Central memory CD4-positive, alpha-beta T cell (primary cell): ENCODE measurements at places on chromosomes 16 and 17.

DNA sequence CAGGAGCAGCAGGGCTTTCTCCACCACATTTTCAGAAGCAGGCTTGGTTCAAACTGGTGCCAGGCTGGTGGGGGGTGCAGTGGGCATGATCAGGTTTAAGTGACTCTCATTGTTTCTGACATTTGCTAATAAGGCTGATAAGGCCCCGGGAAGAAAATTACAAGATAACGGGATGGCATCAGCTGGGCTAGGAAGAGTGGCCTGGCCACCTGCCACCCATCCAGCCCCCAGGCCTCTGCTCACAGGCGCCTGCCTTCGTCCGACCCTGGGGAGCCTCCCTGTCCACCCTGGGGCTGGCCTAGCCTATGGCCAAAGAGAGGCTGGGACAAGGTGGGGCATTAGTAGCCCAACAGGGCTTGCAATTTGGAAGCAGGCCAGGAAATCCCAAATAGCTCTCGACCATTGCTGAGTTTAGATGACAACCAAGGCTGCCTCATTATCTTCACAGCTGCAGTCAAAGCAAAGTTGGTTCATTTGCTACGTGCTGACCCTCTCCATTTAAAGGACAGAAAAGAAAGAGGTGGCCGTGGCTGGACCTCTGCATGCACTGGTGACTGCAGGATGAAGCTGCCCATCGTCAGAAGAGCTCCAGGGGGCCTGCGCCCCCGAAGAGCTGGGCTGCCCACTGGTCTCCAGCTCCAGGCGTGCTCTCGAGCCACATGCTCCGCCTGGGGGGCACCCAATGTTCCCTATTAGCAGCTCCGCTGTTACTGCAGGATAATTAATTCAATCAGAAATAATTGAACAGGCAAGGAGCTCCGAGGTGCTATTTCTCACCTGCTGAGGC is 44.9 kb downstream of the PEMT start:
- no peak for DNase-seq

DNA sequence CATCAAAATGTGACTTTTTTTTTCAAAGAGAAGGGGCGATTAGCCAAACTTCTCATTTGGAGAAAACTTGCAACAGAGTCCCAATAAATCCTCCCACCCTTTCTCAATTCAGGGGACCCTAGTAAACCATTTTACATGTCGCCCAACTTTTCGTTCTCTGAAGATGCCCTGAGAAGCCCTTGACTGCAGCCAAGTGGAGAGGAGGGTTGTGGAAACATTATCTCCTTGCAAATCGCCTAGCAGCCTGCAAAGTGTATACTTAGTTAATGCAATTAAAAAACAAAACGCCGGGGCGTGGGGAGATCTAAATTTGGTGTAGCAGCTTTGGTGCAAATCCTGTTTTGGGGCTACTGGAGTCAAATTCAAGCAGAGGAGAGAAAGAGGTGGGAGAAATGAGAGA is 1.2 kb upstream of the SHISA9 start:
- DNase-seq: no peak

GRCh38 chr16:66002601-66003000 is 363.9 kb upstream of the CDH5 start:
- DNase-seq: no peak

DNA sequence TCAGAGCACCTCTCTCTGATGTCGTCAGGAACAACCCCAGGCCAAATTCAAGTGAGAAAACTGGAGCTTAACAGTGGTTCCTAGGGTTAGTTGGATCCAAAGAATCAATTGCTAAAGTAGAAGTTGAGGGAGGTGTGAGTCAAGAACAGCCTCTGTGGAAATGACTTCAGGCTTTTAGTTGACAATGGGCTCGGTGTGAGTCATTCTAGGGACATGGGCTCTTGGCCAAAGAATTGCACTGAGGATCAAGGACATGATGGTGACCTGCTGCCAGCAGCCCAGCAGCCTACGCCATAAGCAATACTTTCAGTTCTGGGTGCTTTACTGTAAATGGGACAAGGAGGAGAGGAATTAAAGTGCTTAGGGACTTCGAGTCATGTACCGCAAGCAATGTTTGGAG is 32.1 kb upstream of the SMURF2 start:
- no peak for DNase-seq

- no peak for DNase-seq
Observed at GRCh38 chr17:68559316-68559715, 41.9 kb downstream of the FAM20A start.

GRCh38 chr16:90026135-90026534 is 6.9 kb upstream of the DBNDD1 start:
- DNase-seq: no peak

GRCh38 chr16:89442990-89443726 is 47.2 kb downstream of the ANKRD11 start:
- DNase-seq: no peak

DNA sequence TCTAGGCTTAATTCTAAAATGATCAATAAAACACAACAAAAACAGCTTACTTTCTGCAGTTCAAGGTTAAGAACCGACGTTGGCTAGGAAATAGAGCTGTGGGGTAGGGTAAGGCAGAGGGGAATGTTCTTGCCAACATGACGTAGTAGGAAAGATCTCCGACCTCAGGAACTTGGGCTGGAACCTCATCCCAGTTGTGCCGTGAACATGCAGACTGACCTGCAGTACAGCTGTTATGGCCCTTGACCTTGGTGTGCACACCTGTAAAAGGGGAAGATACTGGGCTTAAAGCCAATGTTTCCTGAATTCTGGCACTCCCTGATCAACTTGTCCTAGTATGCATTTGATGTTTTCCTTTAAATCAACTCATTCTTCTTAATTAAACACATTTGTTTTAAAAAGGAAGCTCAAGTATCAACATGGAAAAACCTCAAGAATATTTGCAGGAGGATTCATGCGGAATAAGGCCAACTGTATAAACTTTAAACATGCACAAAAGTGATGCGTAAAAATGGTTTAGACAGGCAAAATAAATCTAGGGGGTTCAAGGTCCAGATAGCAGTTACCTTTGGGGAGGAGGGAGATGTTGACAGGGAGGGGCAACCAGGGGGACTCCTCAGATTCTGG is 14.2 kb upstream of the SLC6A2 start:
- DNase-seq: no peak

DNA sequence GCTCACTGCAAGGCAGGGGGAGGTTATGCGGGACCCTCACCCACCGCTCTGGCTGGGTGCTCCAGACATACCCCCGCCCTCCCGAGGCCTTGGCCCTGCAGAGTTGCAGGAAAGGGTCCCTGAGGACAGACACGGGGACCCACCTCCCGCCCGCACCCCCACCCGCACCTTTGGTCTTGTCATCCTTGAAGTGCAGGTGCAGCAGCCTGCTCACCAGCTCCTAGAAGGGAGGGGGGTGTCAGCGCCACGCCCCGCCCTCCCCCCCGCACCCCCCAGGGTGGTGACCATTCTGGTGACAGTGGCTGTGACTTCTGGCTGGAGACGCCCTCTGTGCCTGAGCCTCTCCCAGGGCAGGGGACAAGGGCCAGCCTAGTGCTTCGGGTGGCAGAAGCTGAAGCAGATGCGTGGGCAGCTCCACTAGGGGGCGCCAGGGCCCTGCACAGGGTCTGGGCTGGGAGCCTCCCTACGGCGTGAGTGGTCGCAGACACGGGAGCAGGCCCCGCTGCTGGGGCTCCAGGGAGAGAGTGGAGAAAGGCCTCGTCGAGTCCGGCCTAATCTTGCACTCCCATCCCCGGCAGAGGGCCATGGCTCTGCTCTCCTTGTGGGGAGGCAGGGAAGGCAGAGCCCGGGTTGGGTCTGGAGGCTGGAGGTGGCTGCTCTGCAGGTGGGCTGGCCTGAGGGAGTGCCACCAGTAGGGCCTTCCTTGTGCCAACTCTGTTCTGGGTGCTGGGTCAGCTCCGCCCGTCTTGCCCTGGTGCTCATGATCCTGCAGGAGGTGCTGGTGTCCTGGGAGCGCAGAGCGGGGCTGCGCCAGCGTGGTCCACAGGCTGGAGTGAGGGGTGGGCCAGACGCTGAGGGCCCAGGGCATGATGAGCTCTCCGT is 2.7 kb downstream of the CENPX start:
- DNase-seq: peak; percentile 45

- peak; percentile 79 for DNase-seq
Observed at GRCh38 chr17:29615048-29615385, 7.7 kb downstream of the CORO6 start.

- no peak for DNase-seq
Observed at GRCh38 chr17:46730679-46731078, 87.8 kb downstream of the WNT3 start.

GRCh38 chr17:50196036-50196435 is 5.4 kb downstream of the COL1A1 start:
- no peak for DNase-seq

DNA sequence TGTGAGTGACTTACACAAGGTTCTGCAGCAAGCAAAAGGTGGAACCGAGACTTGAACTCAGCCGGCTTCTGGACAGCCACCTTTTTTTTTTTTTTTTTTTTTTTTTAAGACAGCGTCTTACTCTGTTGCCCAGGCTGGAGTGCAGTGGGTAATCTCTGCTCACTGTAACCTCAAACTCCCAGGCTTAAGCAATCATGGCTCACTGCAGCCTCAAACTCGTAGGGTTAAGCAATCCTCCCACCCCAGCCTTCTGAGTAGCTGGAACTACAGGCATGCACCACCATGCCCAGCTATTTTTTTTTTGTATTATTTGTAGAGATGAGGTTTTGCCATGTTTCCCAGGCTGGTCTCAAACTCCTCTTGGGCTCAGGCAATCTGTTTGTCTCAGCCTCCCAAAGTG is 55.2 kb upstream of the GOT2 start:
- DNase-seq: no peak

GRCh38 chr16:55189224-55189623 is 134.8 kb upstream of the IRX6 start:
- no peak for DNase-seq

DNA sequence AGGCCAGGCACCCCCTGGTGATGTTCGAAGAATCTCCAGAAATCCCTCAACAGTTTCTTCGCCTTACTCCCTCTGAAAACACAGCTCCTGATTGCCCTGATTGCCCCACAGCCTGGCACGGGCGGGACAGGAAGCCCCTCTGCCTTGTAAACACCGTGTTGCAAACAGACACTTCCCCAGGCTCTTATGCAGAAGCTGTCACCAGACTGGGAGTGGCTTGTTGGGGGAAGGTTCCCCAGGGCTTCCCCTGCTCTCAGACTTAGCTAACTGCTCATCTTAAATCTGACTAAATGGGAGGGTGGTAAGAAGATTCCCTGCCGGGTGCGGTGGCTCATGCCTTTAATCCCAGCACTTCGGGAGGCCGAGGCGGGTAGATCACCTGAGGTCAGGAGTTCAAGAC is 11.2 kb downstream of the PIK3R5 start:
- DNase-seq: peak; percentile 83

DNA sequence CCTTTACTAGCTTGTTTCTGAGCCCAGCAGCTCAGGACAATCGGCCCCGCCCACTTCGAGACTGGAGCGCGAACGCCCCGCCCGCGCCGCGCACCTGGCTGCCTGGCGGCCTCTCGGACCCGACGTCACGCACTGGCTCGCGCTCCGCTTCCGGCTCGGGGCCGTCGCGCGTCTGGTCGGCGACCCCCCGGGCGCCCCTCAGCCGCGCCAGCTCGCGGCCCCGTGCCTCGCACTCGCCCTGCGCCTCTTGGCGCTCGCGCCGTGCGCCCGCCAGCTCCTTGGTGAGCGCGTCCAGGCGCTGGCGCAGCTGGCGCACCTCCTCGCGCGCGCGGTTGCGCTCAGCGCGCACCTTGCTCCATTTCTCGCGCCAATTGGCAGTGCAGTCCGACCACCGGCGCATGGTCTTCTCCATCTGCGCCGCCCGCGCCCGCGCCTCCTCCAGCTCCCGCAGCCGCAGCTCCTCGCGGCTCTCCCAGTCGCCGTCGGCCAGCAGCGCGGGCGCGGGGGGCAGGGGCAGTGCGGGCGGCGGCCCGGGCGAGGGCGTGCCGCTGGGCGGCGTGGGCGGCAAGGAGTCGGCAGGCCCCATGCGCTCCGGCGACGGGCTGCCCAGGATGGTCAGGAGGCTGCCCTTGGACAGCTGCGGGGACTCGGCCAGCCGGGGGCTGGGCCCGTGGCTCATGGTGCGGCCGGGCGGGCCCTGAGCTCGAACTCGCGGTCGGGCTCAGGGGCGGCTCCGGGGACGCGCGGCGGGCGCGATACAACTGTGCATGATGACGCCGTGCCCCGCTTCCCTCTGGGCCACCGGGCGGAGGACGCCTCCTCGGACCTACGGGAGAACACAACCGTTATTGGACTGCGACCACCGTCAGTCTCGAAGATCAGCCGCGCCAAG is 7.6 kb downstream of the CCDC102A start:
- no peak for DNase-seq

- no peak for DNase-seq
Observed at GRCh38 chr16:72198021-72198711, 26.2 kb upstream of the PMFBP1 start.

- DNase-seq: no peak
Observed at GRCh38 chr16:64534180-64534780, 587.6 kb downstream of the CDH11 start.

GRCh38 chr16:70782237-70782636 is 18.7 kb downstream of the VAC14 start:
- no peak for DNase-seq

DNA sequence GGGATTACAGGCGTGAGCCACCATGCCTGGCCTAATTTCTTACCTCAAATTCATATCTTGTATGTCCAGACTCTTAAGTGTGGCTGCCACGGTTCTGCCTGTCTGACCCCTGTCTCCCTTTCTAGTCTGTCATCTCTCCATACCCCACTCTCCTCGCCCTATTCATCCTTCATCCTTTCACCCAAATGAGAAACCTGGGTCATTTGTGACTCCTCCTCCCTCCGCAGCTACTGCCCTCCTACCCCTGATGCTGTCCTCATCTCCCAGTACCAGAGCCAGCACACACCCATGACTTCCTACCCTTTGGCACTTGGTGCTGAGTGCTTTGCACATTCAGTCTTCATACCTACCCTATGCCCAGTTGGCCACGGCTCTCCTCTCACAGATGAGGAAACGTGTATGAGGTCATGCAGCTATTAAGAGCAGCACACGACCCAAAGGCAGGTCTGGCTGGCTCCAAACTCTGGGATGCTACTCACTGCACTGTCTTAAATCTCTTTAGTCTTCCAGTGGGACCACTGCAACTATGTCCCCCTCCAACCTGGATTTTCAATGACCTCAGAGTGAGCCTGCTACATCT is 1.6 kb downstream of the SPATA32 start:
- no peak for DNase-seq

- no peak for DNase-seq
Observed at GRCh38 chr16:88899901-88900661, 33.6 kb upstream of the PABPN1L start.

GRCh38 chr16:87976665-87977064 is 25.4 kb downstream of the BANP start:
- DNase-seq: no peak

GRCh38 chr17:14940938-14941265 is 324.2 kb downstream of the PMP22 start:
- no peak for DNase-seq

GRCh38 chr16:27867122-27868110 is 196.1 kb downstream of the GSG1L start:
- DNase-seq: peak; percentile 27

DNA sequence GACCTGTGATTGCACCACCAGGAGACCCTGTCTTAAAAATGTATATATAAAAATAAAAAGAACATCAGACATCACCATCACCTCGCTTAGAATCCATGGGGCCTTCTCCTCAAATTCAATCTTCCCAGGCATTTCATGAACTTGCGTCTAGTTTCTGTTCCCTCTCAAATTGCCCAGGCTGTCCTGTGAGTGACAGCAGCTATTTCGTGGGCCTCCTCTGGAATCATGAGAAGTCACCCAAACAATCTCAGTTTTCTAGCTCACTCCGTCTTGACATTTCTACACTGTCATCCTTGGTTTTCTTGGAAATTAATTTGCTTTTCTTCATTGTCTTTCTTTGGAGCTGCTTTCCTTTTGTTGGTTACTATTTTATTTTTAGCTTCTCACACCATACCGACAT is 7.3 kb downstream of the SLC52A1 start:
- no peak for DNase-seq

GRCh38 chr17:74410001-74410443 is 21.9 kb upstream of the GPRC5C start:
- no peak for DNase-seq
